ENCODE measurements at places on chromosomes 5 and 9.

- no peak for DNase-seq
Observed at GRCh38 chr9:129275626-129276247, 97.7 kb upstream of the IER5L start.

- DNase-seq: no peak
Observed at GRCh38 chr5:137843676-137844299, 23.9 kb upstream of the MYOT start.

- no peak for DNase-seq
Observed at GRCh38 chr5:33223563-33224284, 217.0 kb upstream of the TARS1 start.

DNA sequence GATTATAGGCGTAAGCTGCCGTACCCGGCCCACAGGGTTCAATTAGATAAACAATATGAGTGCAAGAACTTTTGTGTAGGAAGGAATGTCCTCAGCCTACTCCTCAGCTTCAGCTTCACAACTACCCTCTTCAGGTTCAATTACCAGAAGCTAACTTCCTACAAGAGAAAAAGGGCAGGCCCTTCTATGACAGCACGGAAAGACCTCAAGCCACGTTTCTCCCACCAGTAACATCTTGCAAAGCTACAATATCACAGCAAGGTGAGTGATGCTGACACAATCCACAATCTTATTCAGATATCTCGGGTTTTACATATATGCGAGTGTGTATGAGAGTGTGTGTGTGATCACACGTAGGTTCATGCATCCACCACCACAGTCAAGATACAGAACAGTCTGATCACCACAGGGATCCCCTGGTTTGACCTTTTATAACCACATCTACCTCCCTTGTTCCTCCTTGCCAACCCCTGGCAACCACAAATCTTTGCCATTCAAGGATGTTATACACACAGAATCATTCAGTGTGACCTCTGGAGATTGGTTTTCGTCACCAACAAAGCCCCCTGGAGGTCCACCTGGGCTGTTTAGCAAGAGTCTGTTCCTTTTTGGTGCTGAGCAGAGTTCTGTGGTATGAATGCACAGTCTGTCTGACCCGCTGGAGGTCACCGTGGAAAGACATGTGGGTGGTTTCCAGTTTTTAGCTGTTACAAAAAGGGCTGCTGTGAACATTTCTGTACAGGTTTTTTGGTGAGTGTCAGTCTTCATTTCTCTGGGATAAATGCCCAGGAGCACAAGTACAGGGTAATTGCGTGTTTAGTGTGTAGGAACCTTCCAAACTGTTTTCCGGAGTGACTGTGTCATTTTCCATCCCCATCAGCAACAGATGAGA lies 38.2 kb downstream of the IPPK start:
- no peak for DNase-seq

DNA sequence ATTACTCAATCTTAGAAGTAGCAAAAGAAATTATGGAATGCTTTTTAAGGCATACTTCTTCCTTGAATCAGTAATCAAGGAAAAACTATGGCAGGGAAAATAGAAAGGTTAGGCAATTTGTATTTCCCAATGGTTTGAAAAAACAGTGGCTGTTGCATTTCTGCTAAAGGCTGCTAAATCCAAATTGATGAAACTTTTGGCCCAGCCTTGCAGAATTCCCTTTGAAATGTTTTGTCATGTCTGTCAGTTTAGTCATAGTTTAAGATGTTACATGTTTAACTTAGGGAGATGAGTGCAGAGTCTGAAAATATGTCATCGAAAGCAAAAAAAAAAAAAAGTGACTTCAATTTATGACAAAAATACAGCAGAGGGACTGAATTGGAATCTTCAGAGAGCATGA lies 878.9 kb upstream of the WWC1 start:
- DNase-seq: no peak

DNA sequence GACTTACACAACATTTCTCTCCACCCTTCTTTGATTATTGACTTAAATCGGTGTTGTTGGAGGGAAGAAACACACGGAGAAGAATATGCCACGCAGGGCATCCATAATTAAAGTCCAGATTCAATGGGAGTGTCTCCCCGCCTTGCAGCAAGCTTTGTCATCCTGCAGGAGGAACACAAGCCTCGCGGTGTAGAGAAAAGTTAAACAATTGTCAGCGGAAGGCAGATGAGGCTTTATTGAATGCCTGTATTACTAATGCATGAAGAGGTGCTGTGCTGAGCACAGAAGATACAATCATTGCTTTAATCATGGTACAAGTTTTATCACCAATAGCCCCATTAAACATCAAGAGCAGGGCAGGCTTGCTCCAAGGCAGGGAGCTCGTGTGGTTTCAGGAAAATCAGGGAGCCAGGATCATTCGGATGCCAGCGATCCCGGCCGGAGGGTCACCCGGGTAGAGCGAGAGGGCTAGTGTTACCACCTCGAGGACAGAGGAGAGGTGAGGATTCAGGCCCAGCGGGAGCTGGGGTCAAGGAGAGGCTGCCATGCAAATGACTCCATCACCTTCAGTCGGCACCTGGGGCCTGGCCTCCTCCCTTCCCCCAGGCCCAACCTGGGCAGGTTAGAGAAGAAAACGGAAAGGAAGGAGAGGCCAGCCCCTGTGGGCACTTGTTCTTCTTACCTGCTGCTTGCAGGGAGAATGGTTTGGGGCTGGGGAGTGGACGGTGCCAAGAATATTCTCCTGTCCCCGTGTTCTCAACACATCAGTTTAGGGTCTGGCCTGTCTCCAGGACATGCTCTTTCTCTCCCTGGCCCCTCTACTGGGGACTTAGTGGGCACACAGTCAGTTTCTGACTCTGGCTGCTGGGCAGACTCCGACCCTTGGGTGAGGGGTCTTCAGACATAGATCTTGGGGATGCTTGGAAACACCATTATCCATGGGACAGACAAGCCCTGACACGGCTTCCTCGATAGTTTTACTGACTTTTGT lies 289.5 kb downstream of the IRX2 start:
- no peak for DNase-seq

GRCh38 chr9:79763671-79764285 lies 192.0 kb downstream of the TLE4 start:
- no peak for DNase-seq

GRCh38 chr9:81832571-81833285 lies 95.5 kb upstream of the SPATA31D4 start:
- DNase-seq: peak; percentile 90

DNA sequence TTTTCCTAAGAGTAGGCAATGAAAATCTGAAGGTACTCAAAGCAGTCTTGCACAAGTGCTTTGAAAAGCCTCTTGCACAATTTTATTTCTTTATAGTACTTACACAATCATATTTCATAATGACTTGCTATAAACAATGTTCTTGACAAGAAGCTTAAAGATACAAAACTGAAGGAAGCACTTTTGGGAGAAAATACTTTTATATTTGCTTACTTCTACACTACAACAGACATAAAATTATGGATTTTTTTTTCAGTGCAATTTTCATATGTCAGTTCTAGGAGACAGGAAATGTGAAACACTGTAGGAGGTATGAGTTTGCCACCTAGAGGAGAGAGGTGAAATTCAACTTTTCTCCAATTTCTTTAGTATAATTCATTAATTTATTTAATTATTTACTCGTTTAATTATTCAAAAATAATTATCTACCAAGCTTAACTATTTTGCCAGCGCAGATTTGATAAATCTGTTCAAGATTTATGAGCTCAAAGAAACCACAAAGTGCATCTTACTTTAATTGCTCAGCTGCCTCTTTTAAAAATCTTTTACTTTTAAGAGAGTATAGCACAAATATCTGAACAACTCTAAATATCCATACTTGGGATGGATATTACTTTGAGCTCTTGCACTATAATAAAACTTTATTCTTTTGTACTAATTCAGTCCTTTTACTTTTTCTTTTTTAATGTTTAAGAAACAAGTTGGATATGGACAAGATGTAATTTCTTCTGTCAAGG lies 29.0 kb upstream of the CDKN2B start:
- DNase-seq: peak; percentile 65

DNA sequence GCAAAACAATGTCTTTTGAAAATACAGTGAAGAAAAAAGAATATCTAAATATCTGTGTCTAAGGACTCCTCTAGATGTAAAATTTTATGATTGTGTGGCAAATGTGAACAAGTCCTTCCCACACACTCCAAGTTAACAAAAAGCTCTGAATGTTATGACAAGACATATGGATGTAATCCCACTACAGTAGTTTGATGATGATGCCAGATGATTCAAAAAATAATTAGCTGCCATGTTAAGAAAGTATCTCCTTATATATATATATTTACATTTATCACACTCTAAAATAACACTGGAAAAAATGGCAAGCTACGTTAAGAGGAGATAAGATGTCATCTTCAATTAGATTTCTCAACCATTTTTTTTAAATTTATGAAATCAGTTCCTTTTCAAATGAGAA lies 178.5 kb downstream of the NFIB start:
- DNase-seq: no peak

GRCh38 chr5:53777864-53778618 lies 217.6 kb downstream of the NDUFS4 start:
- no peak for DNase-seq

- peak; percentile 52 for DNase-seq
Observed at GRCh38 chr9:127523312-127523851, 72.1 kb downstream of the LRSAM1 start.

DNA sequence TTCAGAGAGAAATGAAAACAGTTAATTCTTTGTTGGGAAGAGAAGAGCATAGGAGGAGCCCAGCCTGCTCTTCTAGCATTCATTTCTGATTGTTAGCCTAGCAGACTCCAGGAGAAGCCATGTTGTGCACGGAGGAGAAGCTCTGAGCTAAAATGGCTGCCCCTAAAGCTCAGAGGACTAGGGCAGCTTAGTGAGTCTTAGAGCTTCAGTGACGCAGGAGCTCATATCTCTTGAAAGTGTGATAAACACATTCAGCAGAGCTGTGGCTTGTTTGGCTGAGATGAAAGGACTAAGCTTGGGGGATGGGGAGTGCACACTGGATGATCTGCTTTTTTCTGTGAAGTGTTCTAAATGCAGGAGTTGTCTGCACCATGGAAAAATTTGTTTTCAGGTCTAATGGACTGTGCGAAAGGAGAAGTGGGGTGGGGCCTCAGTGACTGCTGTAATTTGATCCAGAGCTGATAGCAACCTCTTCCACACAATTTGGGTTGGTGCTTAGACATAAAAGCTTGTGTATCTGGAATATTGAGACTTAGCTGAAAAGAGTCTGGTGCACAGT lies 58.5 kb downstream of the ZNF462 start:
- DNase-seq: peak; percentile 90

- peak; percentile 78 for DNase-seq
Observed at GRCh38 chr9:129125478-129125877, 14.3 kb downstream of the PTPA start.

DNA sequence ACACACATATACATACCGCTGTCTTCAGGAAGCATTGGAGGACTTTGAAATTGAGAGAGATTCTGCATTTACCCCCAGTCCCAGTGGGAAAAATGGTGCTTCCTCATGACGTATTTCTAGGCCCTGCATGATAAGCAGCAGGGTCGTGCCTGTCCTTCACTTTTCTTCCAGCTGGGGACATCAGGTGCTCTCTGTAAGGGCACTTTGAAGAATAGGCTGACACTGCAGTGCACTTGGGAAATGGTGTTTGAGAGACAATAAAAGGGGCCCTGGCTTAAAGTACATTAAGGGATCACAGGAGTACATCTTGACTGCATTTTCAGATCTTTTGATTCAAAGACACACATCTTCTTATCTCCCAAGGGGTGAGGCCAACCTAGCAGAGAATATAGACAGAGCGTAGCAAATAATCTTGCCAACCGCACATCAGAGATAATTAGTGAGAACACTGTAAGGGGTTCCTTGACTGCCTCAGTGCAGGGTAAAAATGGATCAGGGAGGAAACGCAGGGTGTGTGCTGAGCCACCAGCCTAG lies 437.9 kb downstream of the CSNK1G3 start:
- DNase-seq: no peak

GRCh38 chr5:36407396-36407795 lies 105.7 kb upstream of the RANBP3L start:
- DNase-seq: no peak

DNA sequence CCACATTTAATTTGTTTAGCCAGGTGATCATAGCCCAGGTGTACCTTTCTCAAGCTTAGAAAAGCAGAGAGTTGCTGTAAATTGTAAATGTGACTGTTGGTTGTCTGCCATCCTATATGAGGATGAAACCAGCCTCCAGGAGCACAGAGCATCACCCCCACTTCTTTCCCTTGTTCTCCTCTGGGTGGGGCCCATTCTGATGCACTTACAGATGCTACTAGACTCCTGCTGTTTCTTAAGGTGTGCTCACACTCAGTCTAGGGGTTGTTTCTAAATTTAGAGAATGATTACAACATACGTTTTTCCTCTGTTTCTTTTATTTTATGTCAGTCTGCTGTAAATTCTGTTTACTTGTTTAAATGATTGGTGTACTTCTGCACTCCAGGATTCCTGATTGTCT lies 10.5 kb downstream of the PTCD2 start:
- no peak for DNase-seq

- no peak for DNase-seq
Observed at GRCh38 chr9:13264788-13265187, 14.7 kb downstream of the MPDZ start.

DNA sequence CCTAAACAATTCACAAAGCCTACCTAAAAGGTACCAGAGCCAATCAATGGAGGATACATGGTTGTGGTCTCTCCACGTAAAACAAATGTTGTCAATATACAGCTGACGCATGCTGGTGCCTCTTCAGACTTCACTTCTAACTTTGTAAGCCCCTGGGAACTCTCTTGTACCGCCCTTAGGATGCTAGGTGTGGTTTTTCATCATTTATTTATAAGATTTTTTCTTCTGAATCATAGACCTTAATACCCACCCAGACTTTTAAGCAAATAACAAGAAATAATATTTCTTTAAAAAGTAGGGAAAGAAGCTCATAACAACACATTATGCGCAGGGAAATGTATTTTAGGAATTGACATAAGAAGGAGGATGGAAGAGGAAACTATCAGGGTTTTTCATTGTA lies 33.0 kb downstream of the SSBP2 start:
- peak; percentile 53 for DNase-seq

GRCh38 chr9:84615544-84615943 lies 54.0 kb upstream of the NTRK2 start:
- DNase-seq: no peak

GRCh38 chr5:1171340-1171941 lies 30.0 kb upstream of the SLC6A19 start:
- peak; percentile 74 for DNase-seq

- peak; percentile 24 for DNase-seq
Observed at GRCh38 chr5:74562122-74562521, 78.4 kb downstream of the ENC1 start.

DNA sequence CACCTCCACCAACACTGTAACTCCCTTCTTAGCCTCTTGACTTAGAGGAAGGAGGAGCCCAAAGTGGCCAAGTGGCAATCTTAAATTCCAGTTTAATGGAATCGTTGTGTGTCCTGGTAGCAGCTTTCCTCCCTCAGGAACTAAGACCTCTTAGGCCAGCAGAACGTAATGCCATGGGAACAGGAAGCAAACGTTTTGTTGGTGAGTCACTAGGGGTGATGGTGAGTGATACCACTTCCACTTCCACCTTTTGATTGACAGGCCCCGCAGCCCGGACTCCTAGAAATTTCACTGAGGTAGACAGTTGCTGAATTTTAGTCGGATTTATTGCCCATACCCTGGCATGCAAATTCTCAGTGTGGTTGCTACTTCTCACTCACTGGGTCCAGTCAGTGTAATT lies 94.2 kb upstream of the FBN2 start:
- DNase-seq: no peak

Data from mesenchymal stem cell (in vitro differentiated cells and primary cell).